Astrocyte of the cerebellum (primary cell): ENCODE measurements at places on chromosomes 11 and 22.
A peak's percentile ranks its signal among the peaks of the same experiment; 100 is the strongest.

- DNase-seq = no peak
Observed at GRCh38 chr11:87265979-87266378, 228.2 kb downstream of the TMEM135 start.

- no peak for DNase-seq
Observed at GRCh38 chr11:19828382-19829108, 115.9 kb downstream of the NAV2 start.

GRCh38 chr11:128653801-128654231, 40.1 kb upstream of the FLI1 start:
- DNase-seq = peak; percentile 8

GRCh38 chr11:128323381-128323780, 264.0 kb downstream of the ETS1 start:
- DNase-seq = no peak

DNA sequence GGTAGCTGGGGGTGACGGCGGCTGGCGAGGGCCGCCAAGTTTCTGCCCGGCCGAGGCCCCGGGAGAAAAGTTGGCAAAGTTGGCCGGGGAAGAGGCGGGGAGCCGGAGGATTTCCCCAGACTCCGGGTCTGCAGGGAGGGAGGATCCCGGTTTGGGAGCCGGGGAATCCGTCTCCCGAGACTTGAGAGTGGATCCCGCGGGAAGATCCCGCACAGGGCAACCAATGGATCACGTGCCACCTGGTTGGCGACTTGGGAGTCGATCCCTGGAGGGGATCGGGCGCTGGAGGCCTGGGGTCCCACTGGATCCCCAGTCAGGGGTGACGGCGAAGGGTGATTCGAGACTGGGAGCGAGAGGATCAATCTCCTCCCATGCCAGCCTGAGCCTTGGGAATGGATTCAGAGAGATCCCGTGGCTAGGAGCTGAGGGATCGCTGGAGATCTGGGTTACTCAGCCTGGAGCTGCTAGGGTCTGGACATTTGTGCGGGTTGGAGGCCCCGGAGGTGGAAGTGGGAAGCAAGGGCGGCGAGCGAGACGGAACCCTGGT, 394 bp downstream of the KIAA1671 start:
- no peak for DNase-seq

GRCh38 chr11:75140269-75141138, 10.4 kb upstream of the SLCO2B1 start:
- DNase-seq = no peak

- DNase-seq = no peak
Observed at GRCh38 chr11:109729761-109730160, 307.8 kb downstream of the C11orf87 start.

- DNase-seq = no peak
Observed at GRCh38 chr11:126190792-126191191, 20.7 kb downstream of the RPUSD4 start.

DNA sequence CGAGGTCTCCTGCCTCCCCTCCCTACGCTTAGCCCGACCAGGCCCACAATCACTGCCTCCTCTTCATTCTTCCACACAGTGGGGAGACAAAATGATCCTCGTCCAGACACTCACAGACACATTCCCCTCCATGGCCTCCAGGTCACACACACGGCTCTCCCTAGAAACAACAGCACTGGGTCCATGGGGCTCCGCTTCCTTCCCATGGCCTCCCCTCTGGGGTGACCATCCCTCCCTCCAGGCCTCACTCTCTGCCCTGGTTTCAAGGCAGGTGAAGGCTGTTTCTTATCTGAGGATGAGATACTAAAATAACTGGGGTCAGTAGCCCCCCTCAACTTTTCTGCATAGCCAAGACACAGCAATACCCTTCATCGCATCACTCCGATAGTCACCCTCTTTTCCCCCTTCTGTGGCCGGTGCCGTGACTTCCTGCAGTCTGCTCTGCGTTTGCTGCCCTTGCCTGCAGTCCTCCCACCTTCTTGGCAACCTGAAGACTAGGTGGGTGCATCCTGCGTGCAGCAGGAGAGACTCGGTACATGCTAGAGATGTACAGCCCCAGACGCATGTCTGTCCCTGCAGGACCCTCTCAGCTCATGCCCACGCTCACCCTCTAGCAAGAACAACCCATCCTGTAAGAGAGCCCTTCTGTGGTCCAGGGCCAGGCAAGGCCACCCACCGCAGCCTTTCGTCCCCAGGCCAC, 55.8 kb downstream of the CD6 start:
- DNase-seq = no peak

DNA sequence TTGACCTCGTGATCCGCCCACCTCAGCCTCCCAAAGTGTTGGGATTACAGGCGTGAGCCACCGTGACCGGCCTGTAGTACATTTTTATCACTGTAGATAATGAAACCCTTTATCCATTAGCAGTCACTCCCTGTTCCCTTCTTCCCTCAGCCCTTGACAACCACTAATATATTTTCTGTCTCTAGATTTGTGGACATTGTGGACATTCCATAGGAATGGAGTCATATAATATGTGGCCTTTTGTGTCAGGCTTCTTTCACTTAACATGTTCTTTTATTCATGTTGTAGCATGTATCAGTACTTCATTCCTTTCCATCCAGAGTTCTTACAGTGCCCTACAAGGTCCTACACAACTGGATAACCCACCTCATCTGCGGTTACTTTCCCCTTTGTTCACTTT, 30.5 kb downstream of the RRM1 start:
- DNase-seq = no peak

DNA sequence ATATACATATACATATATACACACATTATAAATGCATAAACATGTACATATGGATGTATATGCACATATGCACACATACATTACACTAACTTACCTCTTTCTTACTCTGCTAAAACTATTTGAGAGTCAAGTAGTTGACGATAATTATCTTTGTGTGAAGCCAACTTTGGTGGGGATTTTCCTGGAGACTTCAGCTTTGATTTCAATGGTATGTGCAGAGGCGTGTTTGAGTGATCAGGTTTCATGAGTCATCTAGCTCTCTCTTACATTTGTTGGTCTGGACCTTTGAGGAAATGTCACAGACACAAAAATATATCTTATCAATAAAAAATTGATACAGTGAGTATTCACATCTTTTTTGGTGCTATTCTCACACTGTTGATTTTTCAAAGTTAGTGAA, 769.1 kb upstream of the LUZP2 start:
- peak; percentile 23 for DNase-seq

- DNase-seq = no peak
Observed at GRCh38 chr11:97033178-97033577, 643.4 kb downstream of the JRKL start.

- no peak for DNase-seq
Observed at GRCh38 chr11:77126156-77126775, 1.8 kb upstream of the MYO7A start.

GRCh38 chr11:12085371-12086251, 24.8 kb upstream of the MICAL2 start:
- DNase-seq = no peak
